Right lobe of liver (tissue), 6 donors: ENCODE measurements at places on chromosomes 13 and 19. TPM values are rescaled to one million over a fixed set of nuclear protein-coding genes. Genes with fewer than 3 reads are reported as not detected.

The HCN2 gene
- total RNA-seq: 0.12 TPM

The TEX29 gene
- not detected for total RNA-seq

The HSPB6 gene
- 5.0 TPM for total RNA-seq

The CYTH2 gene
- 10.6 TPM for total RNA-seq

The CD79A gene
- total RNA-seq: not detected

The CBARP gene
- total RNA-seq: 0.18 TPM

The TPRX1 gene
- total RNA-seq: not detected

The ALOX5AP gene
- 0.53 TPM for total RNA-seq

DNA sequence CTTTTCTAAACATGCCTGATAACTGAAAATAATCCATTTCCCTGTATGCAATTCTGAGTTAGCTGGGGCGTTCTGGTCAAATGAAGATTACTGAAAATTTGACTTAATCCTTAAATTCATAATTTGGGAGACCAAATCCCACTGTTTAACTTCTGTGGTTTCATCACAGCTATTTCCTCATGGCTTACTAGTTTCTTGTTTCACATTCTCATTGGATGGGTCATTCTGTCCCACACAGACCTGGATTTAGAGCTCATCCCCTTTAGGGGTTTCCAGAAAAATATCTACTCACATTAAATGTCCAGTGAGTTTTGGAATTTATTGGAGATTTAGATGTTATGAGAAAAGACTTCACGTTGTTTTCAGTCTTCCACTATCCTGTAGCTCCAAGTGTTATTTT, 709.3 kb upstream of the KLHL1 start:
- no peaks in the 10 kb centered on the region for H3K36me3 ChIP-seq
- no peak for DNase-seq
- H3K27me3 ChIP-seq: no peaks in the 10 kb centered on the region
- H3K4me1 ChIP-seq: no peaks in the 10 kb centered on the region
- no peak overlapping the region for H3K4me3 ChIP-seq

GRCh38 chr19:1408300-1409203, 1.2 kb downstream of the DAZAP1 start:
- peak overlapping the region; percentile 81 for H3K4me3 ChIP-seq
- DNase-seq: peak; percentile 68
- H3K27ac ChIP-seq: peak overlapping the region; percentile 79
- H3K36me3 ChIP-seq: no peaks in the 10 kb centered on the region
- peaks cover 27% of the 10 kb centered on the region for H3K4me1 ChIP-seq

DNA sequence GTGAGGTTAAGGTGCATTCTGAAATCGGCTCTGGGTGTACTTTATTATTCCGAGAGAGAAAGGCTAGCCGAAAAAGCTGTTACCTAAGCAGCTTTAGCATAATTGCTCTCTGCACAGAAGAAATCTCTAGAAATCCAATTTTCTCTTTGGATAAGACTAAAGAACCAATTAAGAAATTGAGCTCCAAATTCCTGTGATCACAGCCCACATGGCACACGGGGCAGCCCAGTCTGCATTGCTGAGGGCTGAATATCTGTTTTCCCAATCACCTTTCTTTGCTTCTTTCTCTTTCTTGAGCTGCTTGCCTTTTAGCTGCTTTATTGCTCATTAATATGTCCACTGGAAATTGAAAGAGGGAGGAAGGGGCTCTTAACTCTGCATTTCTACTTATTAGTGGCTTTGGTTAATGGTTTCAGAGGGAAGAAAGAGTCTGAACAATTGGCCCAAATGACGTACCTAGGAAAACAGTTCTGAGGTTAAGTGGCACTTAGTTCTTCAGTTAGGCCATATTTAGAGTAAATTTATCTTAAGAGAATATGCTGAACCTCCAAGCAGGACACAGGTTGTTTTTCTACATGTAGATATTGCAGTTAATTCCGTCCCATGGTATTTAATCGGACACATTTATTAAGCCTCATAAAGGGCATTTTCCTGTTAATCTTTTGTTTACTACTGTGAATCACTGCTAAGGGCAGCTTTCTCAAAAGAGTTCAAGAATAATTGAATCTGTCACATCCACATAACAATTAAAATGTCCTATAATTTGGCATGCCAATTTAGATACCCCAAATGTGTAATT, 265.7 kb downstream of the ABCC4 start:
- no peaks in the 10 kb centered on the region for H3K27me3 ChIP-seq
- H3K4me3 ChIP-seq: no peak overlapping the region
- no peak overlapping the region for H3K27ac ChIP-seq
- DNase-seq: no peak
- no peaks in the 10 kb centered on the region for H3K36me3 ChIP-seq

GRCh38 chr19:23779645-23780044, 21.0 kb upstream of the ZNF681 start:
- no peaks in the 10 kb centered on the region for H3K4me1 ChIP-seq
- H3K36me3 ChIP-seq: no peaks in the 10 kb centered on the region
- no peaks in the 10 kb centered on the region for H3K27me3 ChIP-seq

GRCh38 chr13:85997587-85997986, 198.4 kb upstream of the SLITRK6 start:
- no peak for DNase-seq
- H3K36me3 ChIP-seq: no peaks in the 10 kb centered on the region
- H3K4me1 ChIP-seq: no peaks in the 10 kb centered on the region
- no peak overlapping the region for H3K4me3 ChIP-seq
- no peaks in the 10 kb centered on the region for H3K27me3 ChIP-seq

DNA sequence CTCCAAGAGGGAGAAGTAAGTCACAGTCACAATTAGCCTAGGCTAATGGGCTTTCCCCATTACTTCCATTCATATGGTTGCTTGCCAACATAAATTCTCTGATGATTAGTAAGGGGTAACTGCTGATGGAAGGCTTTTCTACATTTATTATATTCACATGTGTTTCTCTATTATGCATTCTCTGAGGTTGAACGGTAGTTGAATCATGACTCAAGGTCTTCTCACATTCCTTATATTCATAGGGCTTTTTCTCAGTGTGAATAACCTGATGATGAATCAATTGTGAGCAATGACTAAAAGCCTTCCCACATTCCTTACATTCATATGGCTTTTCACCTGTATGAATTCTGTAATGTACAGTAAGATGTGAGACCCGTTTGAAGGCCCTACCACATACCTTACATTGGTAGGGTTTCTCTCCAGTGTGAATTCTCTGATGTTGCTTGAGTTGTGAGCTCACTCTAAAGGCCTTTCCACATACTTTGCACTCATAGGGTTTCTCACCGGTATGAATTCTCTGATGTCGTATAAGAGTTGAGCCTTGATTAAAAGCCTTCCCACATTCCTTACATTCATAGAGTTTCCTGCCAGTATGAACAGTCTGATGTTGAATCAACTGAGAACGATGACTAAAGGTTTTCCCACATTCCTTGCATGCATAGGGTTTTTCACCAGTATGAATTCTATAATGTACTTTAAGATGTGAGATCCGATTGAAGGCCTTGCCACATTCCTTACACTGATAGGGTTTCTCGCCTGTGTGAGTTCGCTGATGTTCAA, 9.3 kb downstream of the ZNF582 start:
- H3K27me3 ChIP-seq: no peaks in the 10 kb centered on the region
- peaks cover 7% of the 10 kb centered on the region for H3K36me3 ChIP-seq
- DNase-seq: no peak
- no peak overlapping the region for H3K4me3 ChIP-seq

- no peak overlapping the region for H3K27ac ChIP-seq
- no peak for DNase-seq
- H3K4me1 ChIP-seq: no peaks in the 10 kb centered on the region
- no peaks in the 10 kb centered on the region for H3K27me3 ChIP-seq
- H3K4me3 ChIP-seq: peak overlapping the region; percentile 10
These were observed 20.4 kb upstream of the ZNF91 start for GRCh38 chr19:23415561-23416191.

DNA sequence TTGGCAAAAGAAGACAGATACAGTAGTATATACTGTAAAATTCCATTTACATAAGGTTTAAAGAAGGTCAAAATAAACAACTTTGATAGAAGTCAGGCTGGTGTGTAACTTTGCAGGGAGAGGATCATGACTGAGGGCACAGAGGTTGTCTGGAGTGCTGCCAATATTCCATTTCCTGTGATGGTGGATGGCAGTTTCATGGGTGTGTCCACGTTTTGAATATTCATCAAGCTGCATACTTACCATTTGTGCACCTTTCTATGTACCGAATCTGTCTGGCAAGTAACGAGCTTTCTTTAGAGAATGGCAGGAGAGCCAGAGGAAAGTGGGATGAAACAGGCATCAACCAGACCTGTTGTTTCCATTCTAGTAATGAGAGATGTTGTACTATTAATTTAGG, 420.5 kb upstream of the HTR2A start:
- no peaks in the 10 kb centered on the region for H3K36me3 ChIP-seq
- no peak overlapping the region for H3K27ac ChIP-seq
- no peak for DNase-seq
- no peaks in the 10 kb centered on the region for H3K4me1 ChIP-seq
- H3K4me3 ChIP-seq: no peak overlapping the region
- no peaks in the 10 kb centered on the region for H3K27me3 ChIP-seq

GRCh38 chr13:43880926-43881325, 1.2 kb downstream of the LACC1 start:
- H3K36me3 ChIP-seq: no peaks in the 10 kb centered on the region
- H3K4me3 ChIP-seq: no peak overlapping the region
- DNase-seq: no peak
- H3K27me3 ChIP-seq: no peaks in the 10 kb centered on the region

DNA sequence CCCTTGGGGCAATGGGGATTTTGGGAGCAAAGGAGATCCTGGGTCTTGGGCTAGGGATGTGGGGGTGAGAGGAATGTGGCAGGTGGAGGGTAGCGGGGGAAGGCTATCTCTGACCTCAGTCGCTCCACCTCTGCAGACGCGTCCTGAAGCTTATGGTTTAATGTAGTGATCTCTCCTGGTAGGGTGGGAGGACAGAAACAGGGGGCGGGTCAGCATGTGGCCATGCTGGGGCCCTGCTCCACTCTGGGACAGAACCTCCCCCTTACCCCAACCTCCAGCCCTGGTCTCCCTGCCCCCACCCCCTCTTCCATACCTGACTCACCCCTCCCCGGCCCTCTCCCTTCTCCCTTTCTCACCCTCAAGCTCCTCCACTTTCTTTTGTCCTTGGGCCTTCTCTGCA, 1.4 kb downstream of the BST2 start:
- peak overlapping the region; percentile 95 for H3K27ac ChIP-seq
- H3K36me3 ChIP-seq: no peaks in the 10 kb centered on the region
- H3K4me1 ChIP-seq: no peaks in the 10 kb centered on the region
- no peak for DNase-seq

DNA sequence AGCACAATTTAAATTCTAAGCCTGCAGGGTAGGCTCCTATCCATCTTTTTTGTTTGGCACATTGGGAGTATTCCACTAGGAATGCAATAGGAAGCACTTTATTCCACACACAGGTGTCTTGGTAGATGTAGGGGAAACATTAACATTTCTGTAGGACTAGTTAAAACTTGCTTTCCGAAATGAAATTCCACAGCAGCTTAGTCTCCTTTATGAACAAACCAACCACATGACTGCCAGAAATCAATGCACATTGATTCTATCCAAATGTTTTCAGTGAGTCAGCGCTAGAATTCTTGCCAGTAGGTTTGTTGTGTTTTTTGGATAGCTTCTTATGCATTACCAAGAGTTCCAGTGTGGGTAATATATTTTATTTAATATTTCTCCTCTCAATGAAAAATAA, 207.9 kb upstream of the CSNK1A1L start:
- no peaks in the 10 kb centered on the region for H3K4me1 ChIP-seq
- H3K36me3 ChIP-seq: no peaks in the 10 kb centered on the region
- H3K27me3 ChIP-seq: no peaks in the 10 kb centered on the region
- H3K27ac ChIP-seq: no peak overlapping the region

DNA sequence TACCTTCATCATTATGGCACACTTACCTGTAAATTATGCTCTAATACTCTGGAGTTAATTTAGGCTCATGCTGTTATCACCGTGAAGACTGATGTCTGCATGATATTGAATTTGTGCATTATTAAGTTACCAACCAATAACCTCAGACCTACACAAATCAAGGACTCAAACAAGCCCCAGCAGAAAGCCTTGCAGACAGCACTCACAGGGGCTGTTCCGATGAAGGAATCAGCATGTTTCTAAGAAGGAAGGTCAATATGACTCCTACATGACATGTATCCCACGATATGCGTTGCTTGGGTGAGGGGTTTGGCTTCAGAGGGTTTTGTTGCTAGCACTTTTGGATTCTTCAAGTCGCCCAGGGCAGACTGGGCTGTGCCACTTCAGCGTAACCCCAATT, 1071.2 kb upstream of the SLC10A2 start:
- H3K27ac ChIP-seq: no peak overlapping the region
- no peaks in the 10 kb centered on the region for H3K27me3 ChIP-seq
- no peak overlapping the region for H3K4me3 ChIP-seq
- DNase-seq: no peak

GRCh38 chr19:43308244-43308815, 39.0 kb upstream of the PSG9 start:
- no peaks in the 10 kb centered on the region for H3K36me3 ChIP-seq
- H3K4me1 ChIP-seq: no peaks in the 10 kb centered on the region
- no peak overlapping the region for H3K27ac ChIP-seq
- H3K27me3 ChIP-seq: no peaks in the 10 kb centered on the region
- no peak for DNase-seq

DNA sequence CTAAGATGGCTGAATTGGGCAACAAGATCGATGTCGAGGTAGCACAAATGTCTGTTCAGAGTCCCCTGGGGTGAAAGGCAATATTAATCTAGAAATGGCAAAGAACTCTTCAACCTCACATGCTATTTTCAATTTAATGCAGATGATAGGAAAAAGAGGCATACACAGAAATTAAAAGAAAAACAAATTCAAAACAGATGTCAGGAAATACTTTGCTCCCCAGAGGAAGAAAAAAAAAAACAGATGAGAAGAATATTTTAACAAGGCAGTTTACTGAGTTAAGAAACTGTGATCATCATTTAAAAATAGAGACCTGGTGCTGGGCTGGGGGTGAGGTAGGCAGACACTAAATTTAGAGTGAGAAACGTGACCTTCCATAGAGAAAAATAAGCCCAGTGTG, 421.9 kb upstream of the ARGLU1 start:
- no peak overlapping the region for H3K27ac ChIP-seq
- DNase-seq: no peak
- H3K4me1 ChIP-seq: no peaks in the 10 kb centered on the region
- H3K36me3 ChIP-seq: no peaks in the 10 kb centered on the region
- H3K27me3 ChIP-seq: no peaks in the 10 kb centered on the region

DNA sequence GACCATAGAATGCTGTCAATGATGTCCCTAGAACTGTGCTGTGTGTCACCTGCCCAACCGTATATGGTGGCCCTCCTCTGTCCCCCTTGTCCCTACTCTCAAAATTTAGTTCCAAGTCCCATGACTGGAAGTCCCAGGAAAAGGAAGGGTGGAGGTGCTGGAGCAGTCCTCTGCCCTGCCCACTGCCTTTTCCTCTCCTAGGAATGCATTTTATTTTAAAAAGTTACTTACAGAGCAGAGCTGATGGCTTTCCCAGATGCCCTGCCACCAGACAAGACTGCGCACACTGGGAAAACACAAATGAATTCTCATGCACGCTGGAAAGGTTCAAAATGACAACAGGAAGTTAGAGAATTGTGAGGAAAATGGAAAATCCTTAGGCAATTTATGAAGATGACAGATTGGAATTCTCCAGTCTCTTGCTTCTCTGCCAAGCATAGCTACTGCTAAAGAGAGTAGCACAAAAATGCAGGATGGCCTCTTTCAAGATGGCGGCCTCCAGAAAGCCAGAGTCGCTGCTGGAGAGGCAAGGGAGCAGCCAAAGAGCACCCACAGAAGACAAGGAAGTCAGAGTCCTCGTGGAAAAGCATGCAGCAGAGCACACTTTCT, 117.1 kb upstream of the TSC22D1 start:
- H3K4me3 ChIP-seq: no peak overlapping the region
- no peak overlapping the region for H3K27ac ChIP-seq
- no peaks in the 10 kb centered on the region for H3K27me3 ChIP-seq
